ENCODE measurements at places on chromosomes 4 and X.

- peak; percentile 62 for DNase-seq
Measured at GRCh38 chrX:7574325-7574724, 268.6 kb upstream of the VCX start.

GRCh38 chrX:24789047-24789446 is 95.3 kb downstream of the POLA1 start:
- DNase-seq: no peak

DNA sequence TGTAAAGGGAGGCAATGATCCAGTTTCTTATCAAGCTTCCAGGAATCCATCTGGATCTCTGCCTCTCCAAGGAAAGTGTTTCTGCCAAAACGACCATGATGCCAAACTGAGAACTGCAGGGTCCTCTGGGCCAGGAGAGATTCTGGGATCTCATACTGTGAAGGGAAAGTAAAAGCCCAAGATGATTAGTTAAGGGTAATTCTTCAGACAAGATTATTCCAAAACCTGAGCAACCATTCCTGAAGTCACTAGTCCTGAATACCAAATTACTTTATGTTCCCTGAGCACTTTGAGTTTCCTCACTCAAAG is 42.0 kb downstream of the SRPX2 start:
- DNase-seq: no peak

DNA sequence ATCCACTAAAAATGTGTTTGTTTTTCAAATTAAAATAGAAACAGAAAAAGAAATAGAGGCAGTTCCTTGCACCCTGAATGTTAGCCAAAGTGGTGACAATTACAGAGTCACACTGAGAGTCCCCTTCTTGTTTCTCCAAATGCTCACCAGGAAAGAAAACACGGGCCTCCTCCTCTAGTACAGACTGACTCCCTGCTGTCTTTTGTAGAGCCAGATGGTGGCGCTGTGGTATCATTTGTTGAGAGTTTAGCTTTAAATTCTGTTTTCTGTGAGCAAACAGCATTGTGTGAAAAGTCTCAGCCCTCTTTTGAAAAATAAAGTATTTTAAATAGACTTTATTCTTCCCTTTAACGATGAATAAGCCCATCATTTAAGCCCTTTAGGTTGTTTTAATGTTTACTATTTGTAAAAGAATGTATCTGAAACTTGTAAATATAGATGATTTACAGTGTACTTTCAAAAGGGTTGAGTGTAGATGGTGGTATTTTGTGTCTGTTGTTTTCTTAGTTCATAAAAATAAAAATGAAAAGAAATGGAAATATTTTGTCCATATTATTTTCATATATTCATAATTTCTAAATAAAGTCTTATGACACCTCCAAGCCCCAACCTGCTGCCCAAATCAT is 36.9 kb upstream of the ATOH1 start:
- DNase-seq: peak; percentile 82

- peak; percentile 55 for DNase-seq
Measured at GRCh38 chr4:1759170-1759817, 33.8 kb upstream of the FGFR3 start.

DNA sequence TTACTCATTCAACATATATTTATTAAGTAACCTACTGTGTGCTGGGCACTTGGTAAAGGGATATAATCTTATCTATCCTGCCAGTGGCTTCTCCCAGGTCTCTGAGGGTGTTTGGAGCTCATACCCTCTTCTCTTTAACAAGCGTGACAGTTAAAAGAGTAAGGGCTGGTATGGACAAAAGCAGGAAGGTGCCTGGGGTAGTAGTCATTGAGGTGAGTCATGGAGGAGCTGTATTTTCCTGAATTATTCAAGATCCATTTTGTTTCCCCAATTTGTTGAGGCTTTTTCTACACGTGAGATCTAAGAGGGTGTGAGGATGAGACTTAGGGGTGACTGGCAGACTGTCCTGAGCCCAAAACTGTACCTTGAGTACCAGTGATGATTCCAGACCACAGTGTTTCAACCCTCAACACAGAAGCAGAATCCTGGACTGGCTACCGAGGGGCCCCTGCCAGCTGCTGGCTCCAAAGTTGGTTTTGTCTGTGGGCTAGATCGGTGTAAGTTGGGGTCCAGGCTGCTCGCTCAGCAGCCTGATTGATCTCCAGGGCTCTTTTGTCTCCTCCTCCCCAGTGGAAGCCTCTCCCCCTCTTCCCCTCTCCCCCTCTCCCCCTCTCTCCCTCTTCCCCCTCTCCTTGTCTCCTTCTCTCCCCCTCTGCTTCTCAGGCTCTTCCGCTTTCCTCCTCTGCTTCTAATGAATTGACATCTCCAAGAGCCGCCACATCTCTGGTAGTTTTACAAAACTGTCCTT is at the start of gene DRP2:
DRP2 (plus strand) TSS at position 671 of the 748 bp plus-strand sequence. CDS start 11,862 bp downstream, outside the sequence.
- DNase-seq: no peak

DNA sequence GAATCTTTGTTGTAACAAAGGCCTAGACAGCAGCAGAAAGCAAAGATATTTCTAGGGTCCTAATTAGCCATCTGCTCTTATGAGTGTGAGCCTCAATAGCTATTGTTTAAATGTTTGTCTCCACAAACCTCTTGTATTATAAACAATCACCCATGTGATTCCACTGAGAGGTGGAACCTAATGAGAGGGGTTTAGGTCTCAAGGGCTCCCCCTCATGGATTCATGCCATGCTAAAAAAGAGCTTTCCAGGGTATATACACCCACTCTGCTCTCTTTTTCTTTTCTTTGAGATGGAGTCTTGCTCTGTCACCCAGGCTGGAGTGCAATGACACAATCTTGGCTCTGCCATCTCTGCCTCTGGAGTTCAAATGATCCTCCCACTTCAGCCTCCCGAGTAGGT is 42.1 kb downstream of the TRIM61 start:
- DNase-seq: no peak

GRCh38 chr4:1377606-1378261 is 28.5 kb downstream of the NKX1-1 start:
- no peak for DNase-seq

- no peak for DNase-seq
Measured at GRCh38 chrX:7904562-7904961, 22.7 kb downstream of the PNPLA4 start.

GRCh38 chrX:15350329-15350996 is 15.1 kb upstream of the PIGA start:
- peak; percentile 25 for DNase-seq

GRCh38 chr4:77007358-77008230 is 58.0 kb downstream of the SEPTIN11 start:
- DNase-seq: peak; percentile 30

- no peak for DNase-seq
Measured at GRCh38 chr4:39565878-39566600, 38.8 kb upstream of the UGDH start.

Data from tongue (tissue), 3 donors.